ENCODE measurements at places on chromosomes 3 and 15.

DNA sequence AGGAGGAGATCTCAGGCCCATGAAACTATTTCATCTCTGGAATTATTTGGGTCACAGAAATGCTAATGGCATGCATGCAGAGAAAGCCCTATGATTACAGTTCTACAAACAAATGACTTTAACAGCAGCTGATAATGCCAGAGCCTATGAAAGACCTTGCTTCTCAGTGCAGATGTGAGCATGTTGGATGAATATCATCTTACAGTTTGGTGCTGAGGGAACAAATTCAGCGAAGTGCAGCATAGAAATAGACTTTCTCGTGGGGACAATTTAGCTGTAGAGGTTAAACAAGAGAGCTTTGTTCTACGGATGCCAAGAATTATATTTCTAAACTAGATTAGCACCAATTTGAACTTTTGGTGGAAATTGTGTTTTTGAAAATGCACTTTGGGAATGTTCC, 27.7 kb downstream of the PTX3 start:
- DNase-seq, result no peak

- no peak for DNase-seq
Observed at GRCh38 chr3:104132566-104133403, 1233.9 kb upstream of the ALCAM start.

GRCh38 chr15:76149291-76149915, 89.6 kb downstream of the TMEM266 start:
- no peak for DNase-seq

DNA sequence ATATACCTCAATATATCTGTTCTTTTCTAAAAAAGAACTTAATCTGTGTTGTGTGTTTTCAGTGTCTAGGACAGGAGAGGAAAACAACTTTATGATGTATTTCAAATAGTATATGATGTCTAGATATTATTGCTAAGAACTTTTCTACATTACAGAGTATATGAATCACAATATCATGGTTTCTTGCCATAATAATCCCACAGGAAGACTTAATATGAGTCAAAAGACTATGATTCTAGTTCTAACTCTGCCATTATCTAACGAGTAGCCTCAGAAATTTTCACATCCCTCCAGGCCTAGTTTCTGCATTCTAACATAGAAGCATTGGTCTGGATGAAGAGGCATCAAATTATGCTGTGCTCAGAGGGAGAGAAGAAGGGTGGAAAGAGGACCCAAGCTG, 107.7 kb upstream of the SPRED1 start:
- DNase-seq, result no peak

- no peak for DNase-seq
Observed at GRCh38 chr15:65091946-65092770, 15.6 kb downstream of the KBTBD13 start.

DNA sequence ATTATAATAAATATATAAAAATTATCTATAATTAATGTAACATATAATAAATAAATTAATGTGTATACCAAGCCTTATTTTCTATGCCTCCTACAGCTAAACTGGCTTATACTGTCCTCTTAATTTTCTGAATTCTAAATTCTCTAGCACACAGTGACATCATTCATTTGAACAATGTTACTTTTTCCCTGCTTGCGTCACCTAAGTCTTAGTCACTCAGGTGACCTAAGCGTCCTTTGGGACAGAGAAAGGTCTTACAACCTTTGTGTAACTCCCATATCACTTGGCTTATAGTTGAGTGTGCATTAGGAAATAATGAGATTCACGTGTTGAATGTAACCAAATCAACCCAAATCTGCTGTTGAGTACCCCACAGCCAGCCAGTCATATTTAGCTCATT, 48.5 kb upstream of the KCNMB2 start:
- no peak for DNase-seq

- no peak for DNase-seq
Observed at GRCh38 chr15:77525907-77526594, 105.4 kb downstream of the HMG20A start.

DNA sequence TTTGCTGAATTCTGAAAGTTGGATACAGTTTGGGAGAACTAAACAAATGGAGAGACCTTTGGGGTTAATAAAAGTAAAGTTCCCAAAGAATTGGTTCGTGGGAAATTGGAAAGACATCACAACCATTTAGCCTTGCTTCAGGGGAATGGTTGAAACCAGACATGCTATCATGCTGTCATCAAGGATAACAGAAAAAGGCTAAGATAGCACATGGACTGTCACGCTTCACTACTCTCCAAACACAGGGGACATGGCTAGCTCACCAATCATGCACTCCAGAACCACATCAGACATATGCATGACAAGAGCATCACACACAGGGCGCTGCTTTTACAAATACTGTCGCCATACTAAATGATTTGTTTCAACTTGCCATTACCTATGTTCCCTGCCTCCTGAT, 671.7 kb upstream of the ROBO1 start:
- no peak for DNase-seq

- peak; percentile 2 for DNase-seq
Observed at GRCh38 chr15:59353994-59354416, 18.7 kb downstream of the MYO1E start.
